NCI-H2029 (cell line): ENCODE measurements at places on chromosomes 12 and 14.

DNA sequence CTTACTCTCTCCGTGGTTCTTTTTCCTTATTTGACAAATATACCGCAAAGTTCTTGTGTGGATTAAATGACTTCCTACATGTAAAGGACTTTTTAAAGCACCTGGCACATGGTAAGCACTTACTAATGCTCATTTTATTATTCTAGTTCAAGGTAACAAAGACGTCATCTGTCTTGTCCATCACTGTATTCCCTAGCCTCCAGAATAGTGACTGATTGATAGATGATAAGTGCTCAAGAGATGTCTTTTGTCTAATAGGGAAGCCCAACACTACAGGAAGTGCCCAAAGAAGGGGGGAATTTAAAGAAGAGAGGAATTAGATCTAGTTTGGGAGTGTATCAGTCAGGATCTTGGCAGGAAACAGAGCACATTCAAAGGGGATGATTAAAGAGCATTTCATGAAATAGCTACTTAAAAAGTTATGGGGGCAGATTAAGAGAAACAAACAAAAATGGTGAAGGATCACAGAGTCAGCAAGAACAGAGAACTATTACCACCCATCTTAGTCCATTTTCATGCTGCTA lies 151.9 kb downstream of the GXYLT1 start:
- DNase-seq: no peak

DNA sequence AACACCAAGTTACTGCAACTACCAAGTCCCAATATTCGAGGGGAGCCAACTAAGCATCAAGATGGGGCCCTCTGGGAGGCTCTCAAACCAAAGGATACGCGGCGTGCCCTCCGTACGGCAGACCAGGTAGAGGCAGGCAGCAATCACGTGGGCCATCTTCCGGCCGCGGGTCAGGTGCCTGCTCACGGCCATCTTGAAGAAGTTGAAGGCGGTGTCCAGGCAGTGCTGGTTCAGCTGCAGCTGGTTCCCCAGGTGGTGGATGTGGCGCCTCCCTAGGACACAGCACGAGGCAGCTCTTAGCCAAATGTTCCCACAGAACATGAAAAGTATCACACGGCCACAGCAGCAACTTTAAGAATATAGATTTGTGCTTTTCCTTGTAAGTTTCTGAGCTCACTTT lies 24.3 kb downstream of the BTBD6 start:
- DNase-seq: no peak

DNA sequence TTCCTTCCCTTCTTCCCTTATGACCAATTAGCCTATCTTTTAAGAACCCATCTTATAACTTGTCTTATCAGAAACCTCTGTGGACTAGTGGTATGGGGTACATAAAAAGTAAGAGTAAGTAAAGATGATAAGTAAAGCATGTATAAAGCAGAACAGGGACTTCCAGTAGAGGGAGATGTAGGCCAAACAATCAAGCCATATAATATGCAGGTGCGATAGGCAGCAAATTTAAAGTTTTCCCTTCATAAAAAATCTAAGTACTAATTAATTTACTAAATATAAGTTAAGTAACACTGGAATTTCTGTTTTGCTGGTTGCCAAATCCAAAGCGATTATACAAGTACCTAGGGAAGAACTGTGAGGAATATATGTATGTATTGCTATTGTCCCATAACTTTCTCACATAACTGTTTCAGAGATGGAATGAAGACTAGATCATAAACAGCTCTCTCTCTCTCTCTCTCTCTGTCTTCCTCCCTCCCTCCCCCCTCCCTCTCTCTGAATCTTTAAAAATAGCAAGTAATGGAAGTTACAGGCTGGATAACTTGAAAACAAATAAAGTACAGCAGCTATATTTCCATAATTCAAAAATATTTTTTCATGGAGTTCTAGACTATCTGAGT lies 25.7 kb downstream of the METTL25 start:
- DNase-seq: no peak

GRCh38 chr14:29757188-29757680 lies 170.4 kb downstream of the PRKD1 start:
- DNase-seq: peak; percentile 68

DNA sequence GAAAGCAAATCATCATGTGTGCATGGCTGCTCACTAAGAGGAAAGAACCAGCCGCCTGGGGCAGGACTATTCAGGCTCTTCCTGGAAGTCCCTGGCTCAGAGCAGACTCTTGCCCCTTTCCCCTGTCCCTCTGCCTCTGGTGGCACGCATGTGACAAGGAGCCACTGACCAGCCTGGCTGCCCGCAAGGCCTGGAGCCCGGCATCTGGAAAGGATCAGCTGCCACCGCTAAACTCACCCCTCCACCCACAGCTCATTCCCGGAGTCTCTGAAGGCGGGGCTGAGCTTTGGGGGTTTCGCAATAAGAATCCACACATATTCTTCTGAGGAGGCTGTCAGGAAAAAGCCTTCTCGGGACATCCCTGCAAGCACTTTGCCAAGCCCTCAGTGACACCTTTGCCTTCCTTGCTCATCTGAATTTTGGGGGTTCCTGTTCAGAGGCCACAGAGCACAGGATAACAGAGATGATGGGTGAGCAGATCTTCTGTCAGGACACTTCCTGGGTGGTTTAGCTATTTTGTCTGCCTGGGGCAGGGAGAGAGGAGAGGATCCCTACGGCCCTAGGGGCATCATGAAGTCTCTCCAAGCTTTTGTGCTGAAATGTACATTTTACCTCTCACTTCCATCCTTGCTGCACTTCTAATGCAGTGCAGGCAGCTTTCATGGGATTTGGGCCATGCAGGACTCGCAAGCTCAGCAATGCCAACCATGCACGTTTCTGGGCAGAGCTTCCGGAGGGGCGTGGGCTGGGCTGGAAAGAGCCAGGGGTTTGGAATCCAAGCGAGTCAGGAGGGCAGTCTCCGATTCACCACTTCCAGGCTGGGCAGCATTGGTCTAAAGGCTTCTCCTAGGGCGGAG lies 124.8 kb upstream of the MAP1LC3B2 start:
- DNase-seq: no peak

DNA sequence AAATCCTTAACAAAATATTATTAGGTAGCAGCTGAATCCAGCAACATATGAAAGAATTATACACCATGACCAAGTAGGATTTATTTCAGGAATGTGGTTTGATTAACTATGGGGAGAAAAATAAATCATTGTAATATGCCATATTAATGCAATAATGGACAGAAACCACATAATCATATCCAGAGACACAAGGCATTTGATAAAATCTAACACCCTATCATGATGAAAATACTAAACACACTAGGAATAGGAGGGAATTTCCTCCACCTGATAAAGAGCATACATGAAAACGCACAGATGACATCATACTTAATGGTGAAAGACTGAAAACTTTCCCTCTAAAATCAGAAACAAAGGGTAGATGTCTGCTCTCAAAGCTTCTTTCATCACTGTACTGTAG lies 238.9 kb downstream of the PHLDA1 start:
- no peak for DNase-seq

DNA sequence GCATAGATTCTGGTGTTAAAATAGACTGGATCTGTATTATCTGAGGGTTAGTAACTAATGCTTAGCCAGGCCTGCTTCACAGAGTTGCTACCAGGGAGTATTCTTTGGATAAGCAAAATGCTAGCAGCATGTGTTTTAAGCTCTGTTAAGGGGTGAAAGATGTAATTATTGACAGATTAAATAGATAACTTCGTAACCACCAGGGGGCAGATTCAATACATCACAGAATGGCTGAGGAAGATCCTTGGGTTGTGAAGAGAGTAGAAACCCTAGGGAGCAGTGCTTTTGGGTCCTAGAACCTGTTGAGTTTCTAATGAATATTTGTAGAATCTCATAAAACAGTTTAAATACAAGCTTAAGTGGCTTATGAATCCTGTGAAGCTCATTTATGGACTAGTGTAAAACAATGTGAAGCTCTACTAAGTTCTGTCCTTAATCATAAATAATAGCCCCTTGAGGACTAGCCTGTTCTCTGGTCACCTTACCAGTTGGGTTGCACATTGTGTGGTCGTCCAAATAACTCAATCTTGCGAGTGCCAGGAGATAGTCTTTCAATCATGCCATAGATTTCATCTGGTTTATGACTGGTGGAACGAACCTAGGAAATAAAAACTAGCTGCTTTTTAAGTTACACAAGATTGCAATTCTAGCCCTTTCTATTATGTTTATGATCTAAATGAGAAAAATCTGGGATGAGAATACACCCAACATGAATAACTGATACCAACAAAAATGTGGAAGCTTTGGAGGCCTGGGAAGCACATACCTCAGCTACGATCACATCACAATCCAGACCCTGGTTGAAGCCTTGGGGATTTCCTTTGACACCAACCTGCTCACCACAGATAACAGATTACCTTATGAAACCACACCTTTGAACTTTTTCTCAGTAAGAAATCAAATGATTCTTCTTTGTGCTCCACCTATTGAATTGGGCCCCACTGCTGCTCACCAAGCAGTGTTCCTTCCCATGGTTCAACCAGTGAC lies 12.3 kb downstream of the METTL3 start:
- peak; percentile 50 for DNase-seq

DNA sequence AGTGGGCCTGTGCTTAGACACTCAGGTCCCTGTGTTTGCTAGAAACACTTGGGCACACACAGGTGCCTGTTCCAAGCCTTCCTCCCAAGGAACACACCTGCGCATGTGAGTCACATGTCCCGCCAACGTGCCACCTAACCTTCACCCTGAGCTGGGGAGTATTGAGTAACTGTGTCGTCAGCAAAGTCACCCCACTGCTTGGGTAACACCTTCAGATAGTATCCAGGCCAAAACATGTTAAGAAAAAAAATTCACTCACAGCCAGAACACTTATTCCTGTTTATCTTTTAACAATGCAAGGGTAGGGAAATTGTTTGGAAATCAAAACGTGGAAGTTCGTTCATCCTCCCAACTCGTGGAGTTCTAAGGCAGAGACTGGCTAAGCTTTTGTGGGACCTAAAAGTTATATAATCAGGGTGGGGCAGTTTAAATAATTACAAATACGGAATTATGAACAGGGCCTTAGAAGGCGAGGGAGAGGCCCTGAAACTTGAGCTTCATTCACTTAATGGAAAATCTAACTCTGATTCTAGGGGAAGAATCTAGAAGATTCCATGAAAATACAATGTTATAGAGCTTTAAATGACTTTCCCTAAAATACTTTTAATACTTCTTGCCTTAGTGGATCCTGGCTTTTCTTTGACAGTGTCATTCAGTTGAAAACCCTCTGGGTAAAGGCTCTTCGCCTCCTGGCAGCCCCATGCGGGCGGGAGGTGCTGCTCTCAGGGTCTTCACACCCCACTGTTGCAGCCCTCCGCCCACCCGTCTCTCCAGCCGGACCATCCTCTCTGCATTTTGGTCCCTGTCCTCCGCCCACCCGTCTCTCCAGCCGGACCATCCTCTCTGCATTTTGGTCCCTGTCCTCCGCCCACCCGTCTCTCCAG lies 30.3 kb upstream of the ADIPOR2 start:
- no peak for DNase-seq

- DNase-seq: no peak
Observed at GRCh38 chr14:91925001-91925726, 22.3 kb downstream of the FBLN5 start.

DNA sequence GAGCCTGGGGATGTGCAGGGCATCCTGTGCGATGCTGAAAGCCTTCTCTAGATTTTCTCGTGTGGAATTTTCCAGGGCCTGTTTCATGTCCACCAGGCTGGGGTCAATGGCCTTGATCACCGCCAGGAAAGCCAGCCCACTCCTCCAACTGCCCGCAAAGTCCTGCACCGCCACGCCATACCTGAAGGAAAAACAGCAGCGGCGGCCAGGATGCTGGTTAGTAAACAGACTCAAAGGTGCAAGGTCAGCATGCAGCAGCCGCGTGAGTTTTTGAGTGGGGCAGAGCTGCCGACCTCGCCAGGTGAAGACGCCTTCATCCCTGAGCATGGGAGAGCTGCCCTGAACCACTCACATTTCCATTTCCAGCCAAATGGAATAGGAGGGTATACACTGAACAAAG lies 53.4 kb upstream of the DICER1 start:
- no peak for DNase-seq

- no peak for DNase-seq
Observed at GRCh38 chr12:89517720-89518119, 6.9 kb downstream of the GALNT4 start.

- no peak for DNase-seq
Observed at GRCh38 chr14:91902336-91902735, 35.0 kb upstream of the TC2N start.

GRCh38 chr14:94143711-94144110 lies 14.3 kb upstream of the IFI27L2 start:
- DNase-seq: no peak

- no peak for DNase-seq
Observed at GRCh38 chr12:69042970-69043369, 110.0 kb upstream of the CPM start.

DNA sequence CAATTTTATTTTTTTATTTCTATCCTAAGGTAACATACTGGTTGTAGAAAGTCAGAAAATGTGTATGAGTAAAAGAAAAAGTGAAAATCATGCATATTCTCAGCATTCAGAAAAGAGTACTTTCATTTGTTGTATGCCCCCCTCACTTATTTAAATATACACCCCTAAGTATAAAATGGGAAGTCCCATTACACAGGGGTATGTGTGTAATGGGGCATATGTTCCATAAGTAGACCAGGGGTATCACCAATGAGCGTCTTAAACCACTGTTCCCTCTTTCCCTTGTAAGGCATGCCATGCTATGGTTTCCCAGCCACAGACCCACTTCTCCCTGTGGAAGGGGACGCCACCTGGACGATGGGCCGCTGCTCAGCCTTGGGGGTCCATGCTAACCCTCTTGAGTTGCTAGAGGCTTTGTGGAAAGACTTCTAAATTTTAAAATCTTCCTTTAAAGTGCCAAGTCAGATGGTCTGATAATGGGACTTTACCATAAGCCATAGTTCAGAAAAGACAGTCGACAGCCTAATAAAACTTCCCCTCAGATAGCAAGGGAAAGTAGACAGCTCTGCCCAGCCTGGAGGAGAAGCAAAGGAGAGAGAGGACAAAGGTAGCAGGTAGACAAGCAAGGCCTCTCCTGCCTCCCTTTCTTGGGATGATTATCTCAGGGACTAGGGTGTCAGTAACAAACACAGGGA lies 118.2 kb downstream of the ZFP36L1 start:
- DNase-seq: no peak

DNA sequence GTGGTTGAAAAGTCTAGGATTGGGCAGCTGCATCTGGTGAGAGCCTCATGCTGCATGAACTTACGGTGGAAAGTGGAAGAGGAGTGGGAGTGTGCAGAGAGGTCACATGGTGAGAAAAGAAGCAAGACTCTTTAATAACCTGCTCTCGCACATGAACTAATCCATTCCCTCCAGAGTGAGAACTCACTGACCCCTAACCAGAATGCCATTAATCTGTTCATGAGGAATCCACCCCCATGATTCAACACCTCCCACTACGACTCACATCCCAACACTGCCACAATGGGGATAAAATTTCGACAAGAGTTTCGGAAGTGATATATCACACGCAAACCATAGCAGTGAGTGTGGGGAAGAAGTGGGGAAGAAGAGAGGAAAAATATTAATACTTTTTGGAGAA lies 377.4 kb downstream of the NAV3 start:
- DNase-seq: no peak

DNA sequence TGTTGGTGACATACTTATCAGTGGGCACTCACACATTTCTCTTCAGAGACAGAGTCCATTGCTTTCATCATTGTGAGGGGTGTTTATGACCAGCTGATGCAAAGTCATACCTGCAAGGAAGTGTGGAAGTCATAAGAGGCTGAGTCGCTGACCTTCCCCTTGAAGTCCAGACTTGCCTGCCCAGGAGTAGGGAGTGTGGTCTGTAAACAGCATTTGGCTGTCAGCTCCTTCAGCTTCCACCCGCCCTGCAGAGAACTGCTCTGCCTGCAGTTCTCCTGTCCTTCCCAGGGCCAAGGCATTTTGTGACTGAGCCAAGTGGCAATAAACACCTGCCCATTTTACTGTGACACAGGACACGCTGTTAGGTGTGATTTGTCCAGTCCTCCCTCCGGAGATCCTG lies 801.3 kb downstream of the BCL11B start:
- DNase-seq: no peak
